Activated T-cell treated with anti-CD3 and anti-CD28 coated beads, Interleukin-2, amount 50 U/mL, for 24 hours (primary cell): ENCODE measurements at places on chromosomes 13 and 19.

DNA sequence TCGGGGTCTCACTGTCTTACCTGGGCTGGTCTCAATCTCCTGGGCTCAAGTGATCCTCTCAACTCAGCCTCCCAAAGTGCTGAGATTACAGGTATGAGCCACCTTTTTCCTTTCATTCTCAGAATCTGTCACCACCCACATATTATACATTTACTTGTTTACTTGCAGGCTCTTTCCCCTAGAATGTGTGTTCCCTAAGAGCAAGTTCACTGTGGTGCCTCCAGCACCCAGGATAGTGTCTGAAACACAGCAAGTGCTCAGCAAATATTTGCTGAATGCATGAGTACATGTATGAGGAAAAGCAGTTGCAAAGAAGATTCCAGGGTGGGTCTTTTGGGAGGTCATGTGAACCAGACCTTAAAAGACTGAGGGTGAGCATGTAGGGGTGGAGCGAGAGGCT, 96.8 kb downstream of the RGCC start:
- no peak overlapping the region for H3K4me3 ChIP-seq
- H3K27me3 ChIP-seq: no peaks in the 10 kb centered on the region
- H3K27ac ChIP-seq: no peak overlapping the region
- no peak for DNase-seq
- H3K36me3 ChIP-seq: no peaks in the 10 kb centered on the region

- H3K36me3 ChIP-seq: peaks cover 43% of the 10 kb centered on the region
- H3K27ac ChIP-seq: no peak overlapping the region
- H3K4me1 ChIP-seq: peaks cover 5% of the 10 kb centered on the region
- peaks cover 16% of the 10 kb centered on the region for H3K27me3 ChIP-seq
- H3K4me3 ChIP-seq: no peak overlapping the region
- no peak for DNase-seq
Observed at GRCh38 chr13:102792396-102792795, 6.4 kb downstream of the POGLUT2 start.

DNA sequence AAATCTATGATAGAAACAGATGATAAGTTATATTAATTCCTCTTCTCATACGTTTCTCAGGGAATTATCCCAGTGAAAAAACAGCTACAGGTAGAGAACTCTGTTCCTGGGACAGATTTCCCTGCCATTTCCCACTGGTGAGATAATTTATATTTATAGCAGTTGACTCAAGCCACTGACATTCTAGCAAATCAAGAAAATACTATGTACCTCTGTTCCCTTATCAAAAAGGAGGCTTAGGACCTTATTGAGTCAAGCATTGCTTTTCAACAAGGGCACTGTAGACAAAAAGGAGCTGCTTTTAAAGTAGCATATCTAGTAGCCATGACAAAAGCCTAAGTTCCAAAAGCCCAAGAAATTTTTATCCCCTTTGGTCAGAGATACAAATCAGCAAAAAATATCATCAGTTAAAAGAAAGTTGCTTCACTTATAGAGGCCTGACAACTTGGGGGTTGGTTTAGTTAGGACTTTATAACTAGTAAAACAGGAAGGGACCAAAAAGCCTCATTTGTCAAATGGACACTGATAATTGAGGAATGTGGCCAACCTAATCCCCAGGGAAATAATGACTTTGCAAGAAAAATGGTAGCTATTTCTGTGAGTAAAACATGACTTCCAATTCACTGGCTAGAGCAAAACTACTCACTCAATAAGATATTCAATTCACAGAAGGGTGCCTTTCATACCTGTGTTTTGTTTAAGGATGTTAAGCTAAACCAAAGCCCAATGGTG, 652.5 kb downstream of the SLITRK1 start:
- no peaks in the 10 kb centered on the region for H3K4me1 ChIP-seq
- H3K27me3 ChIP-seq: no peaks in the 10 kb centered on the region
- H3K36me3 ChIP-seq: no peaks in the 10 kb centered on the region
- H3K4me3 ChIP-seq: no peak overlapping the region
- no peak overlapping the region for H3K27ac ChIP-seq

DNA sequence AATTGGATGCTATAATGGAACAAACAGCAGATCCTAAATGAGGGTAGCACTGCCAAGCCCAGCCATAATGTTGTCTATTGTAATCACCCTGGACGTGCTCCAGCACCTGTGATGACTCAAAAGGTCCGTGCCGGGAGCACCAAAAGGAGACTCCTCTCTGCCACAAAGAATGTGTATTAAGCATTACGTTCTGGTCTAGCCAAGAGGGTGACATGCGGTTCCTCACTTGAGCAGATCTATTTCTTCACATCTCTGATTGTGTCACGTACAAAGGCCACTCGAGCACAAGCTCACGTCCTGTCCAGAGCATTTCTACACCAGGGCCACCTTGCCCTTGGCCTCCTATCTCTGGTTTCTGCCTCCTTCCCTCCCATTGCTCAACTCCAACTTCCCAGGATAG, 219.9 kb upstream of the IRS2 start:
- no peak overlapping the region for H3K4me3 ChIP-seq
- no peaks in the 10 kb centered on the region for H3K36me3 ChIP-seq
- no peak for DNase-seq
- H3K27me3 ChIP-seq: peaks cover 4% of the 10 kb centered on the region

DNA sequence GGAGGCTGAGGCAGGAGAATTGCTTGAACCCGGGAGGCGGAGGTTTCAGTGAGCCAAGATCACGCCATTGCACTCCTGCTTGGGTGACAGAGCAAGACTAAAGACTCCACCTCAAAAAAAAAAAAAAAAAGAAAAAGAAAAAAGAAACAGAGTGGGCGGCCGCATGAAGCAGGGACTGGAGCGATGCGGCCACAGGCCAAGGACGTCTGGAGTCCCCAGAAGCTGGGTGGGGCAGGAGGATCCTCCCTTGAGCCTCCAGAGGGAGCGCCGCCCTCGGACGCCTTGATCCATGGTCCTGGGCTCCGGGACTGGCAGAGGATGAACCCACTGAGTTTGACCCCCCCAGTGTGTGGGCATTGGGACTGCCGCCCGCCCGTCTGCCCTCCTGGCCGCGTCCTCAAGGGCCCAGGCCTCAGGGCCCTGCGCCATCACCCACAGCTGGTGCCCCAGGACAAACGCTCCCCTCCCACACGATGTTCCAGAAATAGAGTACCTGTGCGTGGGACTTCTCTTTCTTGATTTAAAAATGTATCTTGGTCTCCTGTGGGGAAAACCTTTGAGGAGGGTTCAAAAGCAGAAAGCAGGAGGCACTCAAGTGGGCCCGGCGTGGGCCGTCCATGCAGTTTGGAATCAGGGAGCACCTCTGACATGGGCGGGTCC, 15.5 kb downstream of the BTBD2 start:
- no peak for DNase-seq
- H3K27me3 ChIP-seq: no peaks in the 10 kb centered on the region
- no peak overlapping the region for H3K27ac ChIP-seq
- H3K4me3 ChIP-seq: no peak overlapping the region
- H3K4me1 ChIP-seq: peaks cover 2% of the 10 kb centered on the region

- DNase-seq: no peak
- H3K27ac ChIP-seq: no peak overlapping the region
- H3K4me3 ChIP-seq: no peak overlapping the region
- H3K36me3 ChIP-seq: no peaks in the 10 kb centered on the region
Observed at GRCh38 chr13:80083081-80083852, 257.7 kb downstream of the SPRY2 start.

DNA sequence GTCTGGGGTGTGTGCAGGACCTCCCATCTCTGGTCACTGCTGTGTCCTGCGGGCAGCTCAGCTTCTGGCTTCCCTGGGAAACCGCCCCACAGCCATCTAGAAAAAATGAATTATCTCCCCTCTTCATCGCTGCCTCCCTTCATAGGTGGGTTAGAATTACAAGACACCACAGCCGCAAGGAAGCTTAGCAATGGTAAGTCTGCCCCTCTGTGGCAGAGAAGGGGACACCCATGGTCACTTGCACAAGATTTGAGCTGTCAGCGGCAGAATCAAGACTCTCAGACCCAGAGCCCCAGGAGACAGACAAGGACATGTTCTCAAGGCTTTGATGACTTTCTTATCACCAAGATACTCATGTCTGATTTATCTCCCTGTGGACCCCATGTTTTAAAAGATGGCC, 110.8 kb upstream of the PABPC3 start:
- no peak overlapping the region for H3K4me3 ChIP-seq
- no peak overlapping the region for H3K27ac ChIP-seq
- H3K27me3 ChIP-seq: peaks cover 58% of the 10 kb centered on the region
- no peak for DNase-seq
